ENCODE measurements at places on chromosomes 5 and 9. TPM values are rescaled to one million over a fixed set of nuclear protein-coding genes. Genes with fewer than 3 reads are reported as not detected.

Gene SLC34A3
- not detected for polyA plus RNA-seq

Gene NUDCD2
- polyA plus RNA-seq, result 4.9 TPM

Gene CAAP1
- 9.2 TPM for polyA plus RNA-seq

DNA sequence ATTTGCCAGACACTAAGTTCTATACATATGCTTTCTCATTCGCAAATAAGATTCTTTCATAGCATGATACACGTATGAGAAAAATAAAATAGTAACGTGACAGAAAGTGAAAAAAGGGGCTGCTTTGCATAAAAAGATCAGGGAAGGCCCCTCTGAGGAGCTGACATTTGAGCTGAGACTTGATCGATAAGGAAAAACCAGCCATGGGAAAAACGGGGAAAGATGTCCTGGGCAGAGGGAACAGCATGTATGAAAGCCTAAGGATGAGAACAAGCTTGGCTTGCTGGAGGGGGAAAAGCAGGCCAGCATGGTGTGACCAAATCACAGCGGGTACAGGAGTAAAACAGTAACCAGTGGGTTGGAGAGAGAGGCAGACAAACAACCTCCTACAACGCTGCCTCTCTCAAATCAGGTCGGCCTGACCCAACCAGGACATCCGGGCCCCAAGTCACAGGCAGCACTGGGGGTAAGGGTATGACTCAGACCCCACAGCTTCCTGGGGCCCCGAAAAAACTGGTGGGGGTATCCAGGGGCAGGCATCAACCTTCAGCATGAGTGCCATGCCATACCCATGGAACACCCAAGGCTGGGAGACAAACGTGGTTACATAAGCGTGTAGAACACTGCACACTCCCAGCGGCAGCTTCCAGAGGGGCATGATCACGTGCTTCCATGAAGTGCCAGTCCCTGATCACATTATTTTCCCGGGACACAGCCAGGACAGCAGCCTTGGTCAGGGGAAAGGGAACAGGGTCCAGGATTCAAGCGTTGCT, 2.2 kb downstream of the TNIP1 start:
- DNase-seq, result no peak

All from mammary epithelial cell (primary cell).